ENCODE measurements at places on chromosomes 2 and 18.
A peak's percentile ranks its signal among the peaks of the same experiment; 100 is the strongest.

GRCh38 chr2:21096458-21096857 is 27.3 kb upstream of the TDRD15 start:
- DNase-seq: no peak

DNA sequence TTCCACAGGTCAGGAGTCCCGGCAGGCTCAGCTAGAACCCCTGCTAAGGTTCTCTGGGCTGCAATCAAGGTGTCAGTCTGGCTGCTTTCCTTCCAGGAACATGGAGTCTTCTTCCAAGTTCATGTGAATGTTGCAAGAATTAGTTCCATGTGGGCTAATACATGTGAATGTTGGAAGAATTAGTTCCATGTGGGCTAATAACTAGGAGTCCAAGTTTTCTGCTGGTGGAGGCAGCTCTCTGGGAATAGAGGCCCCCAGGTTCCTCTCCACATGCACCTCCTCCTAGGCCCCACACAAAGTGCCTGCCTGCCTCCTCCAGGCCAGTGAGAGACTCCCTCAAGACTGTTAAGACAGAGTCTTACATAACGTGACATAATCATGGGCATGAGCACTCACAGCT is 140.8 kb upstream of the SLC35G4 start:
- DNase-seq: no peak

GRCh38 chr2:26394694-26395093 is 7.0 kb upstream of the DRC1 start:
- no peak for DNase-seq

DNA sequence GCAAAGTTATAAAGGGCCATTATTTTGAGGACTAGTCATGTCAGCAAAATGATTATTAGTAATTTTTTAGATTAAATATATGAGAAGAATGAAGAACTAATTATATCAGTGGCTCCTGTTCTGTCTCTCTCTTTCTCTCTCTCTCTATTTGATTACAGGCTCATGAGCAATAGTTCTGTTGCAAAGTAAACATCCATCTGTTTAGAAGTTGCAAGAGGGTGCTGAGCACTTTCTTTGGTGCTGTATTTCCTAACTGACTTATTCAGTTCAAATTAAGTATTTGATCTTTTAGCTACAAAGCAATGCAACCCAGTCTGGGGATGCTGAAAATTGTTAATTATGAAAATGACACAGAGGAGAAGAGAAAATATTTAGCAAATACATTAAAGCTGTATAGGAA is 408.1 kb upstream of the UBE2E3 start:
- DNase-seq: no peak

- no peak for DNase-seq
These were observed 189.0 kb downstream of the CNTNAP5 start for GRCh38 chr2:124213977-124214587.

GRCh38 chr2:30231212-30231995 is at the start of gene LBH:
TSS of gene LBH (plus strand) at chr2:30231534. CDS start at chr2:30231739, 205 bp downstream.
- no peak for DNase-seq

DNA sequence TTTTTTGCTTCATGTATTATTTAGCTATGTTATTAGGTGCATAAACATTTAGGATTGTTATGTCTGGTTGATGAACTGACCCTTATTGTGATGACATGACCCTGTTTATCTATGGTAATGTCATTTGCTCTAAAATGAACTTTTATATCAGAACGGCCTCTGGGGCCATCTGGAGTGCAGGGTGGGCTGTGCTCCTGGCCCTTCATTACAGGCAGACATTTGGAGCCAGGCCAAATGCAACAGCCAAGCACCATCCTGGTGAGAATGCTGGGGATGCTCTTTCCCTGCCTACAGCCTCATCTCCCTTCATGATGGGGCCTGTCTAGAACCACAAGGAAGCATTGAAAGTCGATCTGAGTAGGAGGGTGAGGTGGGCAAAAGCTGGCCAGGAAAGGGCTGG is 38.0 kb downstream of the HJURP start:
- DNase-seq: no peak

- DNase-seq: no peak
These were observed 74.5 kb upstream of the YPEL5 start for GRCh38 chr2:30072250-30072842.

DNA sequence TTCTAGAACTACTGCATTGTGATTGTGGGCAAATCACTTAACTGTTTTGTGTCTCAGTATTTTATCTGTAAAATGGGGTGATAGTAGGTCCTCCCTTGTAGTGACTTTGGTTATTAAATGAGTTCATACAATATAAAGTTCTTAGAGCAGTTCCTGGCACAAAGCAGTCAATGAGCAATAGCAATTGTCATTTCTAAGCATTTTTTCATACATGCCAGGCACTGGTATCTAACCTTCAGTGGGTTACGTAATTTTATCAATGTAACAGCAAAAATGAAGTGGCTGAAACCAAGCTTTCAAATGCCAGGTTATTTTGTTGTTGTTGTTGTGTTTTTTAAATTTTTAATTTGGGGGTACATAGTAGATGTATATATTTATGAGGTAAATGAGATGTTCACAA is 401.9 kb downstream of the MEIS1 start:
- DNase-seq: no peak

DNA sequence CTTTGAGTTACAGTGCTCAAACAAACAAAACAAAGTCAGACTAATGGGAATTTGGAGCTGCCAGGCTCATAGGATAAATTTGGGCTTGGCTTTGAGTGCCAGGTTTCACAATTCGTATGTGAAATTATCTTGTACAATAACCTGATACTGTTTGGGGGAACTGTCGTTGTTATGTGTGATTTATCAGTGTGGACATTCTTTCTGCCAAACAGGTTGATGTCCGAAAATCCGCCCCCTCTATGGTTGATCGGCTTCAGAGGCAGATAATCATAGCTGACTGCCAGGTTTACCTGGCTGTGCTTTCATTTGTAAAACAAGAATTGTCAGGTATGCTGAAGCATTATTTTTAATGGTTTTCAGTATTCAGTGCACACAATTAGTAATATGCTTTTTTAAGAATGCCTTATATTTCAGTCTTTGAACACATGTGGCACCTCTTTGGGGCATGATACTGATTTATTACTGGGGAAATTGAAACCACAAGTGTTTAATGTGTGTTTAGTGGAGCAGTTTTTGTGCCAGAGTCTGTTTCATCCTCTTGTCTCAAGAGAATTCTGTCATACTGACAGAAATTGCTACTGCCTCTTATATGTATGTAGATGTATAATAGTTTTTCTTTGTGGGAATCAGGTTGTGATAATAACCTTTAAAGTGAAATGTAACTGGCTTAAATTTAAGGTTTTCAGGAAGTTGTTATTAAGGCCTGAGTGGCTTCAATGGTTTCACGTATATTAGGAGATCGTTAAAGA is 54.6 kb downstream of the TTC39C start:
- DNase-seq: no peak

GRCh38 chr2:99088017-99088416 is 53.5 kb upstream of the C2orf15 start:
- DNase-seq: no peak

GRCh38 chr18:59264651-59265245 is 8.5 kb downstream of the RAX start:
- DNase-seq: no peak

DNA sequence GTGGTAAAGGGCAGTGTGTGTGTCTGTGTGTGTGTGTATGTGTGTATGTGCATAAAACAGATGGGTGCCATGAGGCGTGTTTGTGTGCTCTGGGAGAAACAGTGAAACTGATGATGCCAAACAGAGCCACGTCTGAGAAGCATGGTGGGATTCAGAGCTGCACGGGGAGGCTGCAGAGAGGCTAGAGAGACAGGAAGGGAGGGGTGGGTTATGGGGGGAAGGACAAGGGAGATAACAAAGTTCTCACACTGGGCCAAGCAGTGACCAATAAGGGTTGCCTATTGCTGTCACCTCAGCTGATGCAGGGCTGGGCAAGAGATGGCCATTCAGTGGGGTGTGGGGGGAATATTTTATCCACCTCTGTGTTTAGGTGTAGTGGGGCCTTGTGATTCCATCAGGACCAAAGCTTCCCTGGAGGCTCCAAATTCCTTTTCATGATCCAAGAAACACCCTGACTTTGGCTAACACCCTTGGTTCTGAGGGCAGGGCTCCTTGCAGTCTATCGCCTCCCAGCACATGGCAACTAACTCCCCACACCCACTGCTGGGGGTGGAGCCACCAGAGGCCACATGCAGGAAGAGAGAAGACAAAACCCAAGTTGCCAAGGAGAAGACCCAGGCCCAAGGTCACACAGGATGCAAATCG is 54.2 kb upstream of the POMC start:
- DNase-seq: no peak

DNA sequence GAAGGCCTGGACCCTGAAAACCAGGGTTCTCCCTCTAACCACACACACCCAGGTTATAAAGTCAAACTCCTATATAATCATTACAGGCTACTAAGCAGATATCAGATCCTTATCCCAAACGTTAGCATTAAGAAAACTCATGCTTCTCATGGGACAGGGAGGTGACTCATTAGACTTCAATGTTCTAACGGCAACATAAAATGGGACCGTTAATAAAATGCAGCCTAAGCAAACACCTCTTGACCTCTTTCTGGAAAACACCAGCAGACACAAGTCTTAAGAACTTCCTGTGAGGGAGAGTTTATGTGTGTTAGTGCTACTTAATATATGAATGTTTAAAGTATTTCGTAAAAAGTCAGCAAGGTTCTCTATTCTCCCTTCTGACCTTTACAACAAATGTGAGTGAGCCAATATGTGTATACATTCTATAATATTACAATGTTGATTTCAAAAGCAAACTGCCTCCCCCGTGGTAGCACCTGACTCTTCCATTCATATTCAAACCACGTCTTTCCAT is 31.7 kb downstream of the LPIN2 start:
- no peak for DNase-seq

DNA sequence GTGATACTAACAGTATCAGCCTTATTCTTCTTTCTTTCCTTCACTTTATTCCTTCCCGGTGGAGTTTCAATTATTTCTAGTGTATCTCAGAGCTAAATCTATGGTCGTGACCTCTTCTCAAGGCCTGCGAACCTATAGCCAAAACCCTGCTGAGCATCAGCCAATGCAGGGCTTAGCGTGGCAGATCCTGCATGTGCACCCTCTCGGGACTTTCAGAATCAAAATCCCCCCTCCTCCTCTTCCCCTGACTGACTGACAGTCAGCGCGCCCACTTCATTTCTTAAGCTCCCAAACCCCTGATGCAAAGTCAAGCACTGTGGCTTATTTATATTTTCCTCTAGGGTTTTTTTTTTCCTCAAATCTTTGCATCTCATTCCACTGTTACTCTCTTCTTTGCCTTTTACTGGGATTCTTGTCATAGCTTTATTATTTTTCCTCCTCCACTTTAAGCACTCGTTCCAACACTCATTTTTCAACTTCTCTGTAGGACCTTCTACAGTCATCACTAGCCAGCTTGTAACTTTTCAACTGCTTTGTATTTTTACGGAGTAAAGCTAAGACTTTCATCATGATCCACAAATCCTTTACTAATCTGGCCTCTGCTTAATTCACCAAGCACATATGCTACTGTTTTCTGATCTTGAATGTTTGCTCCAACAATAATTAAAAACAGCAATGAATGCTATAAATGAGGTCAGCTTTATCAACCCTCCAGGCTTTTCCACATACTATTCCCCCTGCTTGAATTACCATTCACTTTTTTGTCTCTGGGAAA is 896.5 kb upstream of the PIK3C3 start:
- DNase-seq: no peak

DNA sequence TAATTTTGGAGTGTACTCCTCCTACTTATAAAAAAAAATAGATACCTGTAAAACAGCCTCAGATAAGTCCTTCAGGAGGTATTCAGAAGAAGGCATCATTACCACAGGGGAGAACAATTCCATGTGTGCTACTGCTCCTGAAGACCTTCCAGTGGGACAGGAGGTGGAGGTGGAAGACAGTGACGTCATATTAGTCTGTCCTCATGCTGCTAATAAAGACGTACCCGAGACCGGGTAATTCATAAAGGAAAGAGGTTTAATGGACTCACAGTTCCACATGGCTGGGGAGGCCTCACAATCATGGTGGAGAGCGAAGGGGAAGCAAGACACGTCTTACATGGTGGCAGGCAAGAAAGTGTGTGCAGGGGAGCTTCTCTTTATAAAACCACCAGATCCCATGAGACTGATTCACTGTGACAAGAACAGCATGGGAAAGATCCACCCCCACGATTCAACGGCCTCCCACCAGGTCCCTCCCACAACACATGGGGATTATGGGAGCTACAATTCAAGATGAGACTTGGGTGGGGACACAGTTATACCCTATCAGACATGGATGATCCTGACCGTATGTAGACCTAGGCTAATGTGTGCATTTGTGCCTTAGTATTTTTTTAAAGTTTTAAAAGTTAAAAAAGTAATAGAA is 98.4 kb downstream of the NDUFA10 start:
- no peak for DNase-seq

GRCh38 chr2:84640411-84640810 is 124.1 kb downstream of the DNAH6 start:
- DNase-seq: no peak

DNA sequence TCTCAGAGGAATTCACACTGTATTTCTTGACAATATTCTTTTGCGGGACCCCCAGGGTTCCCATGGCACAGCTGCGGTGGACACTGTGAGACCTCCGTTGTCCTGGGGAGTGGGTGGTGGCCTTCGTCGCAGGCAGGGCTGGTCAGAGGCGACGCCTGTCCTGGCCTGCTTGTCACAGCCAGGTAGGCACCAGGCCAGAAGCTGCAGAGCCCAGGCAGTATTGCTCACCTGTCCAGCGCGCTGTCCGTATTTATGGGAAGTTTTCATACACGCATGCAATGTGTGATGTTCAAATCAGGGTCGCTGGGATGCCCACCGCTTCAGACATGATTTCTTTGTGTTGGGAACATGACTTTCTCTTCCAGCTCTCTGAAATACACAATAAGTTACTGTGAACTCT is 126.6 kb downstream of the RTP5 start:
- no peak for DNase-seq

GRCh38 chr2:178707476-178707875 is 99.7 kb downstream of the TTN start:
- no peak for DNase-seq

- peak; percentile 86 for DNase-seq
These were observed at the start of gene NPPC for GRCh38 chr2:231926180-231926741. TSS of gene NPPC (minus strand) at chr2:231926396. CDS start at chr2:231926249, 147 bp downstream.

- DNase-seq: no peak
These were observed 210.2 kb downstream of the NCK2 start for GRCh38 chr2:105954891-105955290.

GRCh38 chr2:37720533-37721200 is 49.2 kb upstream of the CDC42EP3 start:
- no peak for DNase-seq

DNA sequence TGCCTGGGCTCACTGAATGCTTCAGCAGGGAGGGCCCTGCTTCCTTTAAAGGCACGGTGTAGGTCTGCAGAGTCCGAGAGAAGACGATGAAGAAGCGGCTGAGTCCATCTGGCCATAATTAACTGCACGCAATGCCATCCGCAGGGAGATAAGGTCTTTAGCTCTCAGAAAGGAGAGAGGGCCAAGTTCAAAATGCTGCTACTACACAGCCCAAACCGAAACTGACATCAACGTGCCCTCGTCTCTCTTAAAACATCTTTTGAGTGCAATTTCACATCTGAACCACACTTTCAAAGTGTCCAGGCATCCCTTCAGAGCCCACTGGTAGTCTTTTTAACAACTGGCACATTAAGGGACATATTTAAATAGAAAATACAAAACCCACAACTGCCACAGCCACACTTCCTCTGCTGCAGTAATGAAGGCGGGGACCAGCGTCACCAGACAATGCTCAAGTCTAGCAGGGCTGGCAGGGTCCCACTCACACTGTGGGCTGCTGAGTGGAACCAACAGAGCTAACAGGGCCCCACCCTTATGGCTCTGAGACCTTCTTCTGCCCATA is 35.8 kb downstream of the ST3GAL5 start:
- DNase-seq: no peak
